Stimulated activated CD8-positive, alpha-beta memory T cell treated with anti-CD3 and anti-CD28 coated beads, Interleukin-4, amount 100 ng/mL, for 48 hours (primary cell): ENCODE measurements at places on chromosomes 1 and 21.

DNA sequence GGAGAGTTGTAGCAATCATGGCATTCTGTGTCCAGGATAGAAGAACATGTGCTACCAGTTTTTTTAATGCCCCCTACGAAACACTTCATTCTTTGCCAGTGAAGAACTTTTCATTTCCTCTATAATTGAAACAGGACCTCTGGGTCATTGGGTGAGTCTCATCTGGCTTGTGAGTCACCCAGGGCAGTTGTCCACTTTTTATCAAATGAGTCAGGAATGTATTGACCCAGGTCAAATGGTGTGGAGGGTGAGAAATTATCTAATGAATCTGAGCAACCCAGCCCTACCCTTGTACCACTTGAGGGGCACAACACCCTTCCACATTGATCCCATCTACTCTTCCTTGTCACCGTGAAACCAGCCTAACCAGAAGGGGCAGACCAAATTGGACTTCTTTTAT lies 417.3 kb upstream of the PROX1 start:
- DNase-seq = no peak

GRCh38 chr1:16167331-16168143 lies 11.7 kb upstream of the EPHA2 start:
- DNase-seq = peak; percentile 69

DNA sequence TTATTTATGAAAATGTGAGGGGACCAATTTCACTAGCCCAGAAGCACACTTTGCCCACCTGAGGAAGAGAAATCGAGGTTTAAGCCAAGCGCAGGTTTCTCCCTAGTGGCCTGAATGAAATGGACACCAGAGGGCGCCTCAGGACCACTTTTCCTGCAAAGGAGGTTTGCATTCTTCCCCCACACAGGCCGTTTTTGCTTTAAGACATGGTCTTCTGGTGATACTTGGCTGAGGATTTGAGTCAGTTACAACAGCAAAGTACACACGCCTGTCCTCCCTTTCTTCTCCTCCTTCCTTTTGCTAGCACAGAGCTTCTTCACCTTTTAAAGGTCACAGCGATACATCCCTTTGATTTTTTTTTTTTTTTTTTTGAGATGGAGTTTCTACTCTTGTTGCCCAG lies 5.4 kb downstream of the PLA2G2E start:
- peak; percentile 92 for DNase-seq

- DNase-seq = no peak
Observed at GRCh38 chr1:85801520-85801919, 93.3 kb upstream of the ZNHIT6 start.

- DNase-seq = no peak
Observed at GRCh38 chr1:84286071-84286470, 15.4 kb upstream of the SAMD13 start.

DNA sequence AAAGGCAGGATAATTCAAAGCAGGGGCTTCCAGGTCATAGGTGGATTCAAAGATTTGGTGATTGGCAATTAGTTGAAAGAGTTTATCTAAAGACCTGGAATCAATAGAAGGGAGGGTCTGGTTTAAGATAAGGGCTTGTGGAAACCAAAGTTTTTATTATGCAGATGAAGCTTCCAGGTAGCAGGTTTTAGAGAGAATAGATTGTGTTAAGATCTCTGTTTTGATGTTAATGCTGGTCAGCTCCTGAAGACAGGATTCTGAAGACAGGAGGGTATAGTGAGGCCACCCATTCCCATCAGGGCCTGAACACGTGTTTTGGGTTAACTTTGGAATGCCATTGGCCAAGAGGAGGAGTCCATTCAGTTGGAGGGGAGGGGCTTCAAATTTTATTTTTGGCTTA lies 6.1 kb upstream of the PTBP2 start:
- DNase-seq = no peak

- no peak for DNase-seq
Observed at GRCh38 chr1:11211461-11211860, 22.3 kb downstream of the ANGPTL7 start.

DNA sequence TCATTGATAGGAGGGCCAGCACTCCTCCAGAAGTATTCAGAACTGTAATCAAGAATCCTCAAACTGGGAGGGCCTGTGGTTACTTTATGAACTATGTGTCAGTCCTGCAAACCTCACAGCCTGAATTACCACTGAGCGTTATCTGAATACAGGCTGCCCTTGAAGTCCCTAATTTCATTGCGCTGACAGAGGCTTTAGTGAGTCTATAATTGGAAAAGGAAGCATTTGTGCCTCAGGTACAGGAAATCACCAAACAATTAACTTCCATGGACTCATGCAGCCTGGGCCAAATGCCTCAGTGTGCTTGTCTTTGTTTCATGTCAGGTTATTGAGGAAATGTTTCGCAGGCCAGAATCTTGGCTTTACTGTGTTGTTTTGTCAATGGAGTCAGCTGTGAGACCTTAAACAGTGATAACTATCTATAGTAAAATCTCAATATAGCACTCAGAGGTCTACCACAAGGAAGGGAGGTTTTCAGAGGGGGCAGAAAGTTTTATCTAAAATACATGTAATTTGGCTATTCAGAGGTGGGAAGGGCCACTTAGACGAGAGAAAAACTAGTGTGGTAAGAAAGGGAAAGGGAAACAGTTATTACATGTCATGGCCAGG lies 32.9 kb upstream of the DOCK7 start:
- no peak for DNase-seq

- DNase-seq = no peak
Observed at GRCh38 chr1:151773702-151774101, 10.4 kb upstream of the MRPL9 start.

GRCh38 chr1:159884296-159884695 lies 15.7 kb downstream of the CFAP45 start:
- no peak for DNase-seq

- no peak for DNase-seq
Observed at GRCh38 chr1:184052750-184053149, 1.2 kb downstream of the TSEN15 start.

DNA sequence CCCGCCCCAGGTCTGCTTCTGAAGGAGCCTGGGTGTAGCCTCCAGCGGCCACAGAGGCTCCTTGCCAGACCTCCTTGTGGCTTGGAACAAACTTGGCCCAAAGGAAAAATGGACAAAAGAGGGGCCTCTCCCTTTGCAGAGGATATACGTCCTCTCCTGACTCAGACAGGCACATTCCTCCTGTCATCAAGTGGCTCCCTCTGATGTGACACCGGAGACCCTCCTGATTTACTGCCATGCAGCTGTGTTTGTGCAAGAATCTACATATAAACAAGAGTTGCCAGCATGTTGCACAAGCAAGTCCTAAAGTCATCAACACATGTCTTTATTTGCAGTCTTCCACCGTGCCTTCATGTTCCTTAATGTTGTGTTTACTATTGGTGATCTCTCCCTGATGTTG lies 54.1 kb upstream of the F3 start:
- no peak for DNase-seq

- DNase-seq = no peak
Observed at GRCh38 chr1:105122041-105122440, 1372.3 kb downstream of the AMY1C start.

GRCh38 chr1:33312413-33312749 lies 8.5 kb downstream of the A3GALT2 start:
- no peak for DNase-seq

- DNase-seq = no peak
Observed at GRCh38 chr21:37032877-37033471, 26.5 kb downstream of the RIPPLY3 start.

DNA sequence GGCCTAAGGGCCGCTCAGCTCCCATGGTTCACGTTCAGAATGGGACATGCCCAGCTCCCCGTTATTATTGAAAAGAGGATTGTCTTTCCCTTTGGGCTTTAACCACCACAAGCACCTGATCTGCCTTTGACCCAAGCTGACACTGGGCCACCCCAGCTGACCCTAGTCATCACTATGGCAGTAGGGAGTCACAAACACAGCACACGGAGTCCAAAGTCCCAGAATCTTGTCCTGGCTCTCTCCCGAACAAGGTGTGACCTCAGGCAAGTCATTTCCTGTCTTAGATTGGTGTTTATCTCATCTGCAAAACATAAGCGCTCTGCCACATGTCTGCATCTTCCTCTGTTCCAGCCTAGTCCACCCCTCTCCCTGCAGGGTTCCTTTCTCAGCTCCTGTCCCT lies 31.5 kb downstream of the IGFN1 start:
- DNase-seq = no peak

DNA sequence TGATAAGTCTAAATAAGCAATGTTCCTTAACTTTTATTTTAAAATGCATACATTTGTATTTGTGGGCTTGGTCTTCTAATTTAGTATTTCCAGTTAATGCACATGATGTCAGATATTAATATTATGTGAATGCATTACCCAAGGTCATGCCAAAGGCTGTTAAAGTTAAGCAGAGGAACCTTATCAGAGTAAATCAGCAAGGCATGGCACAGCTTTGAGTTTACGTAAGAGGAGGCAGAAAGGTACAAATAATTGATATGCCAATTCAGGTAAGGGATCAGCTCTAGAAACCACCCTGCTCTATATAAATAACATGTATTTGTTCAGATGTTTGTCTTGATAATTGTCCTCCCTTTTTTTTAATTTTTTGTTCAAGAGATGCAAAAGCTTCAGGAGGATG lies 64.5 kb upstream of the CHRM3 start:
- DNase-seq = no peak
